ENCODE measurements at places on chromosomes 16 and 17. TPM values are rescaled to one million over a fixed set of nuclear protein-coding genes. Genes with fewer than 3 reads are reported as not detected.

OTOP3 gene
- total RNA-seq: not detected

HOXB13 gene
- not detected for total RNA-seq

DPEP3 gene
- not detected for total RNA-seq

MAPT gene
- total RNA-seq: 2.1 TPM

WNT9B gene
- not detected for total RNA-seq

DNAH2 gene
- total RNA-seq: 1.1 TPM

CDH3 gene
- total RNA-seq: 0.17 TPM

PPM1E gene
- 0.23 TPM for total RNA-seq

RAB26 gene
- total RNA-seq: 1.9 TPM
